ENCODE measurements at places on chromosomes 16 and 17.

GRCh38 chr16:72142476-72142875, 29.5 kb downstream of the PMFBP1 start:
- no peak for DNase-seq

GRCh38 chr16:27426423-27427408, 24.7 kb downstream of the IL21R start:
- DNase-seq = peak; percentile 89

- DNase-seq = no peak
Measured at GRCh38 chr17:76643553-76644148, at the start of gene ST6GALNAC1. Gene ST6GALNAC1 (minus strand): TSS chr17:76643757. CDS start chr17:76643638, 119 bp downstream.

GRCh38 chr16:48609652-48610029, 339 bp downstream of the N4BP1 start:
- DNase-seq = no peak

DNA sequence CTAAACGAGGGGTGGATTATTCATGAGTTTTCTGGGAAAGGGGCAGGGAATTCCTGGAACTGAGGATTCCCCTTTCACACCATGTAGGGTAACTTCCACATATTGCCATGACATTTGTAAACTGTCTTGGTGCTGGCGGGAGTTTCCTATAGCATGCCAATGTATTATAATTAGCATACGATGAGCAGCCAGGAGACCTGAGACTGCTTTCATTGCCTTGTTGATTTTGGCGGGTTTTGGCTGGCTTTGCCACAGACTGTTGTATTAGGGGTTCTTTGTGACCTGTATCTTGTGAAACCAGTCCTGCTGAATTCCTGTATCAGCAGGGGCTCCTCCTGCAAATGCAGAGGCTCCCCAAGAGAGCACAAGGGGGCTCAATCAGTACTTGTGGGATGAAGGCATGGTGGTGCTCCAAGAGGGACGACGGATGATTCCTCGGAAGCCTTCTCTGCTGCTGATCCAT, 104.4 kb upstream of the CACNG5 start:
- DNase-seq = no peak

All from fibroblast of skin of back (primary cell).